Spleen (tissue), 13 donors: ENCODE measurements at places on chromosomes 6 and 20. TPM values are rescaled to one million over a fixed set of nuclear protein-coding genes. Genes with fewer than 3 reads are reported as not detected.

Gene TRIM31
- total RNA-seq, result not detected

DNA sequence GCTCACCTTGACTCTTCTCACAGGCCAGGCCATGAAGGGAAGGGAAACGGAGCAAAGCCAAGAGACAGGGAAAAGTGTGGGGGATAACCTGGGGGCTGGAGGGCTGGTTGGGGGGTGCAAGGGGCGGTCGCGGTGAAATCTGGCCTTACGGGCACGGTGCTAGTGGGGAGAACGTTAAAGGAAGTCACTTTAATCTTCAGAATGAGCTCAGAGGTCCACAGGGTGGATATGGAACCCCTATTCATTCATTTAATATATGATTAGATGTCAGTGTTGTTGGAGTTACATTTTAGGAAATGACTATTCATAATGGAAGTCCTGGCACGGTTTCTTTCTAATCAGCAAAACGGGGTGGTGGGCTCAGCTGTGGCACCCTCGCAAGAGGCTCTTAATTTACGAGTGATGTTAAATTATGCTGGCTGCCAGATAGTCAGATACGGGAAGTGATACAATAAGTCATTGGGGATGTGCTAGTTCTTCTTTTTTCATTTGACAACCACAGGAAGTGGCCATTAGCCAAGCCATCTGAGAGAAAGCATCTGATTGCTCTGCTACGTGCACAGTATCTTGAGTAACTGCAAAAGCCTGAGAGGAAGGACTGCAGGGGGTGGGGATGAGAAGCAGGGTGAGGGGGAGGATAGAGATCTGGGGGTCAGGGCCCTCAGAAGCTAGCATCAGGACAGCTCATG is 253.0 kb downstream of the QKI start:
- peak; percentile 83 for DNase-seq
- H3K4me1 ChIP-seq, result peaks cover 23% of the 10 kb centered on the region
- no peaks in the 10 kb centered on the region for H3K36me3 ChIP-seq
- peak overlapping the region; percentile 24 for H3K4me3 ChIP-seq

GRCh38 chr6:111680015-111680712 is 74.5 kb upstream of the TRAF3IP2 start:
- no peak overlapping the region for H3K4me3 ChIP-seq
- peaks cover 16% of the 10 kb centered on the region for H3K4me1 ChIP-seq
- H3K27ac ChIP-seq, result no peak overlapping the region
- H3K36me3 ChIP-seq, result peaks cover 100% of the 10 kb centered on the region

GRCh38 chr6:161487694-161488093 is 213.8 kb upstream of the AGPAT4 start:
- no peaks in the 10 kb centered on the region for H3K27me3 ChIP-seq
- H3K36me3 ChIP-seq, result no peaks in the 10 kb centered on the region
- H3K27ac ChIP-seq, result no peak overlapping the region

DNA sequence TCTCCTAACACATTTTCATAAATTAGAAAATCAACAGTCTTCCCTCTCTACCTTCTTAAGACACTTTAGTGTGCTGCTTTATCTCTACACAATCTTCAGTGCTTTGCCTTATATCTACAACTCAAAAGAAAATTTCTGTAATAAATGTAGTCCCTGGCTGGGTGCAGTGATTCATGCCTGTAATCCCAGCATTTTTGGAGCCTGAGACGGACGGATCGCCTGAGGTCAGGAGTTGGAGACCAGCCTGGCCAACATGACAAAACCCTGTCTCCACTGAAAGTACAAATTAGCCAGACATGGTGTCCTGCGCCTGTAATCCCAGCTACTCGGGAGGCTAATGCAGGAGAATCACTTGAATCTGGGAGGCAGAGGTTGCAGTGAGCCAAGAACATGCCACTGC is 9.7 kb upstream of the EDN1 start:
- H3K27me3 ChIP-seq, result no peaks in the 10 kb centered on the region
- H3K4me1 ChIP-seq, result no peaks in the 10 kb centered on the region
- no peak for DNase-seq
- no peak overlapping the region for H3K4me3 ChIP-seq

- H3K36me3 ChIP-seq, result peaks cover 26% of the 10 kb centered on the region
- no peak for DNase-seq
- no peak overlapping the region for H3K27ac ChIP-seq
- H3K4me3 ChIP-seq, result no peak overlapping the region
- H3K4me1 ChIP-seq, result no peaks in the 10 kb centered on the region
- H3K27me3 ChIP-seq, result no peaks in the 10 kb centered on the region
Observed at GRCh38 chr6:5115168-5115567, 30.0 kb downstream of the PPP1R3G start.
